ENCODE measurements at places on chromosomes 4 and X.
A peak's percentile ranks its signal among the peaks of the same experiment; 100 is the strongest.

- no peak for DNase-seq
Observed at GRCh38 chr4:85500110-85500867, 25.3 kb downstream of the ARHGAP24 start.

DNA sequence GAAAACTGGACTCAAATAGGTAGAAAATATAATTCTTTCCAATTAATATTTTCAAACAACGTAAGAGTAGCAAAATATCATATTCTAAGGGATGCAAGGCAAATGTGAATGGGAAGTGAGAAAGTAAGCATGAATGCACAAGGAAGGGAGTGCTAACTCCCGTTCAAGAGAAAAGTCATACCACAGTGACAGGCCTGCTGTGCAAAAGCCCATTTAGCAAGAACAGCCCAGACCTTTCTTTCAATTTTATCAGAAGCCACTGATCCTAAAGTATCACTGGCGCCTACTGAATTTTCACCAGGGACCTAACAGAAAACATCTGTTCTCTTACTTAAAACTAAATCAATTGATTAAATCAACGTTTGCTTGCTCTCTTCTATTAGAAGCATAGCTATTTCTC is 157.9 kb upstream of the DKK2 start:
- no peak for DNase-seq

DNA sequence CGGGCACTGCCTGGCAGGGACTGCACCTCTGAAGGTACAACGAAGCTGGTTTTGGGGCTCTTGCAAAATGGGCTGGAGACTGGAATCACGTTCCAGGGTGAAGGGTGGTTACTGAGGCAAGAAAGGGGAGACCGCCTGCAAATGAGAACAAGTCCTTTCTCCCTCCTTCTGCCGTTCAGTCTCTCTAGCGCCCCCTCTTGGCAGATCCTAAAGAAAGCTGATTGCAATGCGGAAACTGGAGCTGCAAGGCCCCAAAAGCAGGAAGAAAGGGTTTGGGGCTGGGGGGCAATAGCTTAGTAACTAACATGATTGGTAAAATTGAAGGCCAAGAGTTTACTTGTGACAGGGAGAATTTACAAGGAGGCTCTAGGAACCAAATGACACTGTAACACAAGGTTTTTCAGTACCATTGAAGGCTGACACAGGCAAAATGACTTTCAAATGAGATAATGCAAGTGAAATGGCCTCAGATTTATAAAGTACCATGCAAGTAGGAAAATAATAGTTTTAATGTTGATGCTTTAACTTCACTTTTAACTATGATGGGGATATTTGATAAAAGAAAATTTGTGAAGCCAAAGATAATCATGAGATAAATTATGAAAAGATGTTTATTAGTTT is 222.7 kb upstream of the HAND2 start:
- peak; percentile 85 for DNase-seq

DNA sequence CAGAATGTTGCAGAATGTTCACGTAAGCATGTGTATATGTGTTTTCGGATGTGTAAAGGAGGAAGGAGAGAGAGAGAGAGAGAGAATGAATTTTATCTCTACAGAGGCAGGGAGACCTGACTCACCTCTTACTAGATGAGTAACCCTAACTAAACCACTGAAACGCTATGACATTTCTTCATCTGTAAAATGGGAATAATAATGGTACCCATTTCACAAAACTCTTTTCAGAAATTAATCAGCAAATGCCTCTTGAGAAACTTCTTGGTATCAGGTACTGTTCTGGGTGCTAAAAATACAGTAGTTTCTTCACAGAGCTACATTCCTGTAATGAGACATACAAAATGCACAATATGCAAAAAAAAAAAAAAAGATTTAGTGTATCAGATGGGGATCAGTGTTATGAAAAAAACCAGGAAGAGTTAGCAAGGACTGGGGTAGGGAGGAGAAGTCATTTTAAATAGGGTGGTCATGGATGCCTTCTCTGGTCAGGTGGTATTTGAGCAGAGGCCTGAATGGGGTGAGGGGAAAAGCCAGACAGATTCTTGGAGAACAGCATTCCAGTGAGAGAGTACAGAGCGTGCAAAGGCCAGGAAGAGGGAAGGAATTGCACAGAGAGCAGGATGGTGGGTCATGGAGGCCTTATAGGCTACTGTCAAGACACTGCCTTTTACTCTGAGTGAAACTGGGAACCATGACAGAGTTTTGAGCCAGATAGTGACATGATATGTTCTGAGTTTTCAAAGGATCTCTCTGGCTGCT is 84.9 kb upstream of the SPANXB1 start:
- no peak for DNase-seq

GRCh38 chr4:141041021-141041476 is 92.2 kb downstream of the RNF150 start:
- DNase-seq: no peak

DNA sequence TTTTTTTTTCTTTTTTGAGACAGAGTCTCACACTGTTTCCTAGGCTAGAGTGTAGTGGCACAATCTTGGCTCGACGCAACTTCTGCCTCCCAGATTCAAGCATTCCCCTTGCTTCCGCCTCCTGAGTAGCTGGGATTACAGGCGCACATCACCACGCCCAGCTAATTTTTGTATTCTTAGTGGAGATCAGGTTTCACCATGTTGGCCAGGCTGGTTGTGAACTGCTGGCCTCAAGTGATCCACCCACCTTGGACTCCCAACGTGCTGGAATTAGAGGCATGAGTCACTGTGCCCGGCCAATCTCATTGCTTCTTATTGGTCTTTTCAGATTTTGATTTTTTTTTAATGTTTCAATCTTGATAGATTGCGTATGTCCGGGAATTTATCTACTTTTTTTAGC is 124.4 kb downstream of the NBDY start:
- DNase-seq: no peak

GRCh38 chrX:152926279-152926678 is 28.4 kb downstream of the ZNF185 start:
- DNase-seq: peak; percentile 68

- no peak for DNase-seq
Observed at GRCh38 chrX:97452283-97452682, 568.6 kb downstream of the RPA4 start.

DNA sequence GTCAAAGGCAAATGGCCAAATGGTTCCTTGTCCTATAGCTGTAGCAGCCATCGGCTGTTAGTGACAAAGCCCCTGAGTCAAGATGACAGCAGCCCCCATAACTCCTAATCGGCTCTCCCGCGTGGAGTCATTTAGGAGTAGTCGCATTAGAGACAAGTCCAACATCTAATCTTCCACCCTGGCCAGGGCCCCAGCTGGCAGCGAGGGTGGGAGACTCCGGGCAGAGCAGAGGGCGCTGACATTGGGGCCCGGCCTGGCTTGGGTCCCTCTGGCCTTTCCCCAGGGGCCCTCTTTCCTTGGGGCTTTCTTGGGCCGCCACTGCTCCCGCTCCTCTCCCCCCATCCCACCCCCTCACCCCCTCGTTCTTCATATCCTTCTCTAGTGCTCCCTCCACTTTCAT is 3.8 kb upstream of the OPN1LW start:
- DNase-seq: no peak

DNA sequence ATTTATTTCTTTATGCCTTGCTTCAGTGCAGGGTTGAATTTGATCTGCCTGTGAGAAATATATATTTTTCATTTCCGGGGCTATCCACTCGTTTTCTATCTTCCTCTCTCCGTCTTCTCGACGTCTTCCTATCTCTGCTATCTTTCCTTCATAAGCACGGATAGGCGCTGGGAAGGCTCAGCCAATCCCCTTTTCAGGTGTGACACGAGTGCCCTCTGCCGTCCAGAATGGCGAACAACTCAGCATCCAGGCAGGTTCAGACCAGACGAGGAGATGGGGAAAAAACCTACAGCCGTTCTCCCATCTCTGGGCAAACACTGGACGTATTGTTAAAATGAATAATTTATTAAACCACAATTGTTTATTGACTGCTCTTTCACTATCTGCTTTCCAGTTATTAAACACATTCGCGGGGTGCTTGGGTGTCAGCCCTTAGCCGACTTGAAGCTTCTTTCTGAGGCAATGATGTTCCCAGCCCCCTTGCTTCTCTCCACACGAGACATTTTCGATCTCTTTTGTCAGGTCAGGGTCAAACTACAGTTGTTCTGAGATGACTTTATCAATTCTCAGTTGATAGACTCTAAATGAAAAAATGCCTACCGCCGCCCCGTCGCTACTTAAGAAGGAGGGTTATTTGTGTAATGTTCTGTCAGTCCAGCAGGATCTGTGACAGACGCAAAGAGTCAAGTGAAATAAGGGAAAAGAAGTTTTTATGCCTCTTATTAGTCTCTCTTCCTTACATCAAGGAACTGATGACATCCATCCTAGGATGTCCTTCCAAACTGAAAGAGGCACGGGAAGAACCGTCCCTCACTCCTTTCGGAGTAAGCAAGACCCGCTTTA is 96.3 kb upstream of the NOCT start:
- peak; percentile 79 for DNase-seq

DNA sequence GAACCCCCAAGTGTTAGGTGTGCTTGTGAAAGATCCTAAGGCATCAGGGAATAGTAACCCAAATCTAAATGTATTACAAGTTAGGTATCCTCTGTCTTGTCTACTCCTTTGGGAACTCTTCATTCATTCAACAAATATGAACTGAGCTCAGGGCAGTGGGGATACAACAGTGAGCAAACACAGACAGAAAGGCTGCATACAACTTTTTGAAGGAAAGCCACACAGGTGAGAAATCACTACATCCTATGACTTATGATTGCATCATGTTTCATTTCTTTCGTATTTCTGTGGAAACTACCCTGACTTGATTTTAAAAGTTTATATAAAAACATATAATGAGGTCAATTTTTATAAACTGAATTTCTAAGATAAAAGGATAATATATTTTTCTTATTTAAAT is 43.2 kb downstream of the BCLAF3 start:
- no peak for DNase-seq

DNA sequence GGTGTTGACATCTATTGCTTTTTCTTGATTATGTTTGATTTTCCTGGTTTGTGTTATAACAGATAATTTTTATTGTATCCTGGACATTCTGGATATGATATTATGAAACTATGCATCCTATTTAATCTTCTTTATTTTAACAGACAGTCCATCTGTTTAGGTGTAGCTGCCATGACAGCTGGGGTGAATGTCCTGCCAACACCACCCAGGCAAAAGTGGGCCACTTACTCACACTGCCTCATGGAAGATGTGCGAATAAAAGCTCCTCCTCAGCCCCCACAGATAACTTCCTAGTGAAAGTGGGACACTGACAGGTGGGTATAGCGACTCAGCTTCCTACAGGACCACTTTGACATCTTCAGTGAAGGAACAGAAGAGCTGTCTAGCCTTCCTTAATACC is 18.4 kb upstream of the CNKSR2 start:
- DNase-seq: no peak

- peak; percentile 74 for DNase-seq
Observed at GRCh38 chr4:80072744-80073472, at the start of gene ANTXR2. TSS of gene ANTXR2 (minus strand) at chr4:80073229. CDS start at chr4:80072560, 669 bp downstream.

- DNase-seq: no peak
Observed at GRCh38 chrX:106948641-106949040, 28.4 kb downstream of the CLDN2 start.

GRCh38 chr4:174607792-174608191 is 85.5 kb upstream of the HPGD start:
- DNase-seq: no peak

GRCh38 chr4:53508446-53508845 is 82.8 kb downstream of the LNX1 start:
- no peak for DNase-seq

DNA sequence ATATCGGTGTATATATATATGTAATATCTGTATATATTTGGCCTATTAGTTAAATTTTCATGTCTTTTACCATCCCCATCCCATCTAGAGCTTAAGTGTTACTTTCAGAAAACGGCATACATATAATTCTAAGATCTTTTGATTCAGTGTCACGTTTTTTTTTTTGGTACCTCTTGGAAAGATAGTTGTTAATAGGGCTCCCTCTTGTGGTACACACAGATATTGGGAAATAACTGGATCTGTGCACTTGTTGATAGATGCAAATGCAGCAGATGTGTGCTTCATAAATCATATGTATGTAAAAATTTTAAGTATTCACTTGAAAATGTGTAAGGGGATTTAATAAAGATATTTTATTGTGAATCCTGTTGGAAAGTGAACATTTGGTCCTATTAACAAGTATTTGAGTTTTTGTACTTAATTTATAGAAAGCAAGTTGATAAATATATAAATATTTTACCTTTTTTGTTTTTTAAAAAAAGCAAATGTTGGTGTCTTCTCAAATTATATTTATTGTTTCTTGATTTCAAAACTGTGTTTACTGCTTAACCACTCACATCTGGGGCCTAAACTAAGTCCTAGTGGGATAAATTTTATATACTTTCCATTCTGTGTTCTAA is 74.7 kb downstream of the PAQR3 start:
- peak; percentile 66 for DNase-seq

- peak; percentile 39 for DNase-seq
Observed at GRCh38 chr4:182143086-182143821, 99.9 kb upstream of the TENM3 start.

GRCh38 chr4:140703463-140703862 is 52.7 kb downstream of the TBC1D9 start:
- DNase-seq: no peak

GRCh38 chr4:78454016-78454415 is 97.6 kb upstream of the ANXA3 start:
- no peak for DNase-seq

DNA sequence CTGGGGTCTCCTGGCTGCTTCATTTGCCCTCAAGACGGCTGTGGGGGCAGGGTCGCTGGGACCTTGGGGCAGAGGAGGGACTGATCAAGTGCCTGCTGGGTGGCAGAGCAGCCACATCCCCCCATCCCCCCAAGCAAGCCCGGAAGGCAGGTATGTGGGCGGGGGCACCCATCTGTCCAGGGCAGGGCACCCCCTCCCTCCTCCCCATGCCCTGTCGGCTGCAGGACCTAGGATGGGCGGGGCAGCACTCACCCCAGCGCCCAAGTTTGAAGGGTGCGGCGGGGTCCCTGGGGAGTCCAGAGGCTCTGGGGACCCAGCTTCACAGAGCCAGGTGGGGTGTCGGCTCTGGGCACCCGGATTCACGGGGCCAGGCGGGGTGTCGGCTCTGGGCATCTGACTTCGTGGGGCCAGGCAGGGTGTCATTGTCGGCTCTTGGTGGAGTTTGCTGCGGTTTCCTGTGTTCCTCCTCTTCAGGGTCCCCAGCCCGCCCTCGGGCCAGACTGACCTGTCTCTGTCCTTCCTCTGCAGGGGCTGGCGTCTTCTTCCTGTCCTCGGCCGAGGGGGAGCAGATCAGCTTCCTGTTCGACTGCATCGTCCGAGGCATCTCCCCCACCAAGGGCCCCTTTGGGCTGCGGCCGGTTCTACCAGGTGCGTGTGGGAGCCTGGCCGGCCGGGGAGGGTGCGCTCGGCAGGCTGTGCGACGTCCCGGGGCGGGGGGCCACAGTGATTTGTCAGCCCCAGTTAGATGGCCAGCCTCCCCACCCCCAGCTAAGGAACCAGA is 22.1 kb downstream of the DOK7 start:
- DNase-seq: no peak

GRCh38 chr4:129428454-129428853 is 332.5 kb downstream of the C4orf33 start:
- no peak for DNase-seq

- no peak for DNase-seq
Observed at GRCh38 chr4:3387943-3388361, 53.8 kb upstream of the HGFAC start.

- DNase-seq: no peak
Observed at GRCh38 chr4:92714640-92715039, 410.9 kb downstream of the GRID2 start.

GRCh38 chr4:113610537-113610936 is 151.0 kb downstream of the CAMK2D start:
- no peak for DNase-seq
